NCI-H146 (cell line): ENCODE measurements at places on chromosomes 7 and 10.
A peak's percentile ranks its signal among the peaks of the same experiment; 100 is the strongest.

GRCh38 chr7:116977172-116977571, 23.9 kb downstream of the ST7 start:
- no peak for DNase-seq

DNA sequence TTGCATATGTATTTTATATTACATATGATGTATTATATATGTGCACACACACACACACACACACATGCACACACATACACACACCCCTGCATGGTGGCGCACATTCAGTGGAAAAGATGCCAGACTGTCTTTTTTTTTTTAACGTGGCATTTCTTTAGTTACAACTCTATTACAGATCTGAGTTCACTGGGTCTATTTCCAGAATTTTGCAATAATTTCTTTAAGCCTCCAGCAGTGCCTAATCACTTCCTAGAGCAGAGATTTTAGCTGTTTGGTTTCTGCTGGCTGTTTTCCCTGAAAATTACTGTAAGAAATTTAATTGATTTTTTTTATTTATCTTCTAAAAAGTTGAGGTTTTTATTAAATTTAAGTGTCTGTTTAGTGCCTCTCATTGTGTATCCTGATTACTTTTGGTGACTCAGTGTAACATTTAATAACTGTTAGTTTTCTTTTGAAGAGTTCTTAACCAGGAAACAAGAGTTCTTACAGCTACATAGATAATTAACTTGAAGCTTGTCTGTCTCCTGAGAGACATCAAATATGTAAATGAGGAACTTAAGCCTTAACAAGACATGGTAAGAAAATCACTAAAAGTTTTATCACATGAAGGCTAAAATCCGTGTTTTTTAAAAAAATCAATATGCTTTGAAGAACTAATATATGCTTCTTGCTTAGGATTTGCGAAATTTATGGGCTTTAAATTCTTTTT, 232.0 kb downstream of the MDFIC start:
- DNase-seq: no peak

GRCh38 chr10:1650542-1651269, 86.6 kb downstream of the ADARB2 start:
- peak; percentile 24 for DNase-seq

- DNase-seq: no peak
These were observed 252.8 kb upstream of the LRRTM3 start for GRCh38 chr10:66673071-66673470.

GRCh38 chr7:112449353-112449752, 907 bp upstream of the IFRD1 start:
- no peak for DNase-seq

- no peak for DNase-seq
These were observed 101.7 kb downstream of the PLXDC2 start for GRCh38 chr10:19917751-19918478.

- DNase-seq: no peak
These were observed 148.6 kb upstream of the NAMPT start for GRCh38 chr7:106433377-106433776.

- no peak for DNase-seq
These were observed 183.3 kb downstream of the SGMS1 start for GRCh38 chr10:50440489-50440888.

DNA sequence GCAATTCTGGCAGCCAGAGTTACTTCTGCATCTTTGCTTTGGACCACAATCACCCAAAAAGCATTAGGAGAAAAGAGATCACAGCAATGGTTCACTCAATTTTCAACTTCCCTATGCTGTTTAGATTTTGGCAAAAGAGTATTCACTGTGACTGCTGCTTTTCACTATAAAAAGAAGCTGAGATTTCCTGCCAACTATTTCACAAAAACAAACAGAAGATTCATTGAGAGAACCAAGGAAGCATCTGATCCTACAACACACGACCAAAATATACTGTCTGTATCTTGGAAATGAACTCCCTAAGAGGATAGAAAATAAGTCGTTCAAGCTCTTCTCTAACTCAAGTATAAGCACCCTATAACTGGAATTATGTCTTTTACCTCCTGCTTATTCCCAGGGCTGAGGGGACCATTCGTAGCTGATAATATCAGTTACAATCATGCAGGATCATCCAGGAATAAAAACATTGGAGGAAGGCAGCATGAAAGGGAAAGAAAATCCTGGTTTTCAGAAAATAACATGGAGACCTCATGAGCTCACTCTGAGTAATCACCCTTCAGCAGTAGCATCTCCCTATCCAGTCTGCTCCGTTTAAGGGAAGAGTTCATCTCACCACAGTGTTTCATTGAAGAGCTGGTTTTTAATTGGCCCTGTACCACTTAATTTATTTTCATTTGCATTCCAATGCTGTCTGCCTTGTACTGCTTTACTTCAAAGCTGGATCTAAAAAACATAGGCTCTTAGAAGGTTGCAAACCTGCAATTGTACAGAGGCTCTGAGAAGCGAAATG, 256.2 kb downstream of the PAXIP1 start:
- no peak for DNase-seq

- DNase-seq: no peak
These were observed 35.6 kb downstream of the COL13A1 start for GRCh38 chr10:69837261-69837660.

DNA sequence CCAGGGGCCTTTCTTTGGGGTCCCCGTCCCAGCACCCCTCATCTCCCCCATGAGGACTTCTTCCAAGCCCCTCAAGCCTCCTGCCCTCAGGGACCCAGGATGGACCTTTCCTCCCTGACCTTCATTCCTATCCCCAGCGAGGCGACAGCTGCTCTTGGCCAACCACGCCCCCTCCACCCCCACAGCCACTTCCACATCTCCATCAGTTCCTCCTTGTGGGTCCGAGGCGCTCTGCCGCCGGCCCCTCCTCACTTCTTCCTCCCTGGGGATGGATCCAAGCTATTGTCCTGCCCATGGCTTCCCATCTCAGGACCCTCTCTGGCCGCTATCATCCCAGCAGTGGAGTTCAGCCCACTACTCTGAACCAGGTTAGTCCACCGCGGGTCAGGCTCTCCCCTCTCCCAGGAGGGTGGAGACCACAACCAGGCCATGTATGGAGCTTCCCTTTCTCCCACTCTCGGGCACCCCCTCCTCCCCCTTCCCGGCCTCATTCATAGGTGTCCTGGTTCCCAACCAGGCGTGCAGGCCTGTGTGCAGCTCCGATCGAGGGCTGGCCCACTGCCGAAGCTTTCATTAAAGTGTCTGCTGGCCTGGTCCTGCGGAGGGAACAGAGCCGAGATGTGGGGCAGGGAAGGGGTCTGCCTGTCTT, 1.7 kb upstream of the SH2B2 start:
- DNase-seq: no peak

DNA sequence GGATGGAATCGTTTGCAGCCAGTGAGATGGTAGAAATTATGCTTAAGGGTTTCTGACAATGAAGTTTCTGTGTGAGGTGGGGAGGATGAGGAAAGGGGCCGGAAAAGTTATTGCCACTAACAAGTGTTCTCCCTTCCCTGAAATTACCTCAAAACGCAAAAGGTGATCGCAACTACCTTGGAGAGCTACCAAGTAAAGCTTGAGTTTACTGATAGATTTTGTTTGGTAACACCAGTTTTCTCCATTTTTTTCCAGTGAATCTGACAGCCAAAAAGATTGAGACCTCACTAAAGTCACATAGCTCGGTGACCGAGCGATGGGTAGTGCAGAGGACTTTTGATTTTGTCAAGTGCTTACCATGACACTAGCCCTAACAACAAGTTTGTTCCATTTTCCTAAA, 1.6 kb downstream of the SUV39H2 start:
- no peak for DNase-seq

DNA sequence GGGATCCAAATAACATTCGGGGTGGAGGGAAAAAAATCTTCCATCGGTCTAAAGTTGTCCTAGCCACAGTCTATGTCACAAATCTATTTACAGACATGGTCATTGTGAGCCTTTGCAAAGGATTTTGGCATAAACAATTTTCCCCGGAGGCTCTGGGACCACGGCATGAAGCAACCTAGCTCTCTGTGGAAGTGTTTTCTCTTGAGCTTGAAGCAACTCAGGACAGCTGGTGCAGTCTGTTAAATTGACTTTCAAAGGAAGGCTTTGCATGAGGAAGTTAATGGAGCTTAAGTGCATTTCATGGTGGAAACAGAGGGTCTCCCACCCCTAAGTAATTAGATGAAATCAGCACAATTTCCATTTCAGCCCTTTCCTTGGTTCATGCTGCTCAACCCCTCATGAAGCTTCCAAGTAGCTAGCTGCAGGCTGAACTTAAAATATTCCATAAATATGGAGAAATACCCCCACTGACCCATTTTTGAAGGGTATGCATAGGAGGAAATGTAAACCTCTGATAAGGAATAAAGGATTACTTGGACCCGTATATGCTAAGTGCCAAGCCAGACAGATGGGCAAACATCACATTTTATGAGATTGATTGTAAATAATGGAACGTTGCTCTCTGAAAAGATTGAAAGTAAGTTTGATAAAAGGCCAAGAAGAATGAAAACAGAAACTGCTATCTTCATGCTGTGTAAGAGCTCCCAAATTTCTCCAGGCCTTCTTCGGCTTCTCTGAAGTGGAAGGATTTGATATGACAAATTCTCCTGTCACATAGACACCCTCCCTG, 39.9 kb downstream of the CCDC3 start:
- no peak for DNase-seq

DNA sequence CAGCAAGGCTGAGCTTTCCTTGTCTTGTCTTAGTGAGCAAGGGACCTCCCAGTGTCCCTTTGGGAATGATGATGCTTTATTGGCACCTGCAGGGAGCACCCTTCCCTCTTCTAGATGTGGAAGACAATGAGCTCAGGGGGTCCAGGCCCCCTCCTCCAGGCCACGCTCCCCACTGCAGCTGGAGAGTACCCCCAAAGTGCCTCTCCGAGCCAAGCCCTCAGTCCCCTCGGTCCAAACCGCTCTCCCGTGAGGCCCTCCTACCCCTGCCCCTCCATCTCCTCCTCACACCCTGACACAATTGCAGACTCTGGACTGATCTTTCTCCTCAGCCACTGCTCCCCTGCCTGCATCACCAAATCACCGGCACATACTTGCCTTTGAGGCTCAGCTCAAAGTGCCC, 16.7 kb downstream of the RBP3 start:
- no peak for DNase-seq

DNA sequence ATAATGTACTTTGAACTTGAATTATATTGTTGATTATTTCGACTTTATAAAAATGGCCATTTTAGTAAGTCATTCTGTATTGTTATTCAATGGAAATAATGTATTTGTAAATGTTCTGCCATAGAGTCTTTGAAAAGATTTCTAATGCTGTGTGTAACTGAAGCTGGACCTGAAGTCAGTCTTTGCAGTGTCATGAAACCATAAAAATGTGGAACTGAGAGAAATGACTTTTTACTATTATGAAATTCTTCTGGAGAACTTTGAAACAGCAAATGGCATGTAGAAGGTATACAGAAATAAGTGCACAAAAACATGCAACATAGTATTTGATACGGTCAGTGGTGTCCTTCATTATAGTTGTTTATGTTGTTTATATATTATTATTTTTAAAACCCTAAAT, 59.7 kb upstream of the ADRA2A start:
- no peak for DNase-seq

GRCh38 chr7:92904244-92905131, 68.1 kb upstream of the CDK6 start:
- no peak for DNase-seq

- peak; percentile 3 for DNase-seq
These were observed 1.4 kb downstream of the ZNF282 start for GRCh38 chr7:149196705-149197171.

GRCh38 chr7:137674551-137675409, 172.0 kb downstream of the DGKI start:
- no peak for DNase-seq

DNA sequence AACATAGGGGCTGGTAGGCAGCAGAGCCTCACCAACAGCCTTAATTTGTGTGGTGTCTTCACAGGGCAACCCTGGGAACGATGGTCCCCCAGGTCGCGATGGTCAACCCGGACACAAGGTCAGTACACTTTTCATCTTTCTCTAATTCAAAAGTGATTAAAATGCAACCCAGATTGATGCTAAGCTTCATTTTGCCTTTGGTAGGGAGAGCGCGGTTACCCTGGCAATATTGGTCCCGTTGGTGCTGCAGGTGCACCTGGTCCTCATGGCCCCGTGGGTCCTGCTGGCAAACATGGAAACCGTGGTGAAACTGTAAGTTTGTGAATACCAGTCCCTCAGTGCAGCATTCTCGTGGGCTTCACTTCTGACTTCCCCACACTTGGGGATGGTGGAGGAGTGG, 30.9 kb downstream of the COL1A2 start:
- no peak for DNase-seq

DNA sequence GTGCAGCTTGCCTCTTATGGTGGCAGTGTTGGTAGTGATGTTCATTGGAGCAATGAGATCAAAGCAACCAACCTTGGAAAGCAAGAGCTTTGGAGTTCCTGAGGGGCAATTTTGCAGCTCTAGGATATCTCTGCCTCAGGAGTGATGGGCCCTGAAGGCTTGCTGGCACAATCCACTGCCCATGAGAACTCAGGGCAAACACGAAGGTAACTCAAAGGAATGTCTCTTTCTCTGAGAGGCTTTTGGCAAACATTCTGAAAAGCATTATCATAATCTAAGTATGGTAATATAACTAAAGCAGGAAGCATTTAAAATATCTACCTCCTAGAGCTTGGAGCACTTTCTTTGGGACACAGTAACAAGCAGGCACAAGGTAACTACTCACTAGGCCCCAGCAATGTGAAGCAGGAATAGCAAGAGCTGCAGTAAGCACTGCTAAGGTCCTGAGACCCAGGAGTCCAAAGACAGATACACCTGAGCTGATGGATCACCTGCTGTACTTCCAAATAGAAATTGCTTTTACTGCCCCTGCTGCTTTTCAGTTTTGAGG, 103.1 kb downstream of the NRF1 start:
- DNase-seq: peak; percentile 20

DNA sequence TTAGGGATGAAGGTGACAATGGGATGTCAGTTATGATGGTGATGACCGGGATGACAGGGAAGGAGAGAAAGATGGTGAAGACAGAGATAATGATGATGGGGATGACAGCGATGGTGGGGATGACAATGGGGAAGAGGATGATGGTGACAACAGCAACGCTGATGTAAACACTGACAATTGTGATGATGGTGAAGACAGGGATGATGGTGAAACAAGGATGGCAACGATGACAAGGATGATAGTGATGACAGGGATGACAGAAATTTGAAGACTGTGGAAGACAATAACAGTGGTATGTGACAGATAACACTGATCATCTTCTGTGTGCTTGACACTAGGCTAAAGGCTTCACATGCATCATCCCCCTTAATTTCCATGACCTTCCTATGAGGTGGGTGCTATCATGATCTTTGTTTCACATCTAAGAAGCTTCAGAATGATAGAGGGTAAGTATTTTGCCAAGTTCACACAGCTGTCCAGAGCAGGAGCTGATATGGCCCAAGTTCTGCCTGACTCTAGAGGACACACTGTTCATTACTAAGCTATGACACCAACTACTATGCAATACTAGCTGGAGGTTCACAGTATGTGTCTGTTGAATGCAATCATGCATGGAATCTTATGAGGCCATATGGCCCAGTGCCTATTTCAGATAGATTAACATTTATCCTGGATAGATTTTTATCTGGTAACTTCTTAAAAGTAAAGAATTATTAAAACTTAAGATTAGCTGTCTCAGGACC, 105.6 kb downstream of the RNLS start:
- no peak for DNase-seq
